ENCODE measurements at places on chromosomes 3 and 15.
A peak's percentile ranks its signal among the peaks of the same experiment; 100 is the strongest.

DNA sequence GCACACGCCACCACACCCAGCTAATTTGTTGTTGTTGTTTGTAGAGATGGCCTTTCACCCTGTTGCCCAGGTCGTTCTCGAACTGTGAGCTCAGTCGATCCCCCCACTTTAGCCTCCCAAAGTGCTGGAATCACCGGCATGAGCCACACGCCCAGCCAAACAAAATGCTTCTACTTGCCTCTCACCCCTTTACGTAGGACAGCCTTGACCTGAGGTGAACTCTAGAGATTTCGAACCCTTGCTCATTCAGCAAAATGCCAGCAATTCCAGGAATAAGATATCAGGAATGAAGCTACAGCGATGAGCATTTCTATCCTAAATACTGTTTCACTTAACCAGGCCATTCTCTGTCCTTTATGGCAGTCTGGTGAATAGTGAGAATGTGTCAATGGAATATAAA lies 135.0 kb downstream of the LRRK1 start:
- DNase-seq, result no peak

DNA sequence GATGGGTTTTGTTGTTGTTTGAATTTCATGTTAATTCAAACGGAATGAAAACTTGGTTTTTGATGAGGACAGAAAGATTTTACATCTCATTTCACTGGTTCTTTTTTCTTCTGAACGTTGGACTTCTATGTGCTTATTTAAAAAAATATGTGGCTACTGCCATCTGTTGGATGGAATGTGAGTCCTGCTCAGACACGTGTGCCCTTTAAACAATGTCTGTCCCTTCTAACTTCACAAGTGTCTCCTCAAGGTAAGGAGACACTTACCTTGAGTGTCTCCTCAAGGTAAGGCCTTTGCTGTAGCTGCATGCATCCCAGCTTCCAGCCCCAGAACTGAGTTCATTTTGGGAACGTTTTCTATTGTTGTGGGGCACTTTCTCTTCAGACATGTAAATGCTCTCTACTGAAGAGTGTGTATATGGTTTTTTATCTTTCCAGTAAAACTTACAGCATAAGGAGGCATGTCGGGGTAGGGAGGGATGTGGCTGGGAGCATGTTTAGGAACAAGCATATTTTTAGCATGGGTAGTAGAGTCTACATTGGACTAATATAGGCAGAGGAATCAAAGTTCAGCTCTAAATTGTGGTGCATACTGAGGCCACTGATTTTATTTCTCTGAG lies 63.1 kb upstream of the UBE3A start:
- peak; percentile 34 for DNase-seq

DNA sequence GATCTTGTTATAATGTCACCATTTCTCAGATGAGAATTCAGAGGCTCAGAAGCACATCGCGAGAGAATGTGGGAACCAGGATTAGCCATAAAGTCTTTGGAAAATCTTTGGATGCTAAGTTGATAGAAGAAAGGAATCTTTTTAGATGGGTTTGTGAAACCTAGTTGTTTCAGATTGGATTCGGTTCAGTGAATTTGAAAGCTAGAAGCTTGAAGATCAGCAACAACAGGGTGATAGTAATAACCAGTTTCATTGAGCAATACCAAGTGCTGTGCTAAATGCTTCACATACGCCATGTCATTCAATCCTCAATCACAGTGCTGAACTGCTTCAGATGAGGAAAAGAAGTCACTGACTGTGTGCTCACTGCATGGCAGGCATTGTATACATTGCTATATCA lies 47.4 kb upstream of the MITF start:
- DNase-seq, result no peak

- no peak for DNase-seq
Observed at GRCh38 chr3:38268087-38268486, 2.5 kb downstream of the SLC22A13 start.

GRCh38 chr3:116413319-116413718 lies 32.0 kb downstream of the LSAMP start:
- DNase-seq, result no peak

GRCh38 chr3:172384836-172385235 lies 63.4 kb downstream of the GHSR start:
- no peak for DNase-seq

DNA sequence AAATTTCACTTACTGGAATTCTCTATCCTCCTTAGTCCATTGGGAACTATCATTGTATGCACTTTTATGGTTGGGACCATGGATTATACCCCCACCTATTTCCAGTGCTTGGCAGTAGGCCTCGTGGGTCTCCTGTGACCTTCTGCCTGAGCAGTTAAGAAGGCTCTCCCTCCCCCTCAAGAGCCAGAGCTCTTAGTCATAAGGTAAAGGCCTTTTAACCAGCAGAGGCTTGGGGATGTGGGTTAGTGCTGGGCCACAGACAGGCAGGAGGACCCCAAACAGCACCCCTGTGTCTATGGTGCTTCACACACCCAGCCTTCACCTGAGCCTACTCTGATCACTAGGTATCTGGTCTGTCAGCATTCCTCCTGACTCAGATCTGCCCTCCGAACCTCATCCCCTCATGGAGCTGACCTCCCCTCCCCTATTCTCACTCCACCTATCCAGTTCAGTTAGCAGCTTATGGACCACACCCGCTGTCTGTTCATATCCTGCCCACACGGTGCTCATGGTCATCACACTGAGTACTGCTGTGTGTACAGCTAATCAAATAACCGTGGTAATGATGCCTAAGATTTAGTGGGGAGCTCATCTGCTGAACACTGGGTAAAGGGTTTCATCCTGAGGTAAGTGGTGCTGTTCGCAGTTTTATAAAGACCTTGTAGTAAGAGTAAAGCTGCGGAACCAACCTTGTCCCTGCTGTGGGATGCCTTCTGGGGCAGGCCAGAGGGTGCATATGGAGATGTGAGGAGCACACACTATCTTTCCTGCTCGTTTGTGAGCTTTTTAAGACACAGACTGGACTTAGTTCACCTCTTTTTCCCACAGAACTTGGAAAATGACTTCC lies 40.9 kb downstream of the KLHL18 start:
- DNase-seq, result peak; percentile 21

GRCh38 chr15:48433226-48433886 lies 102.1 kb downstream of the DUT start:
- no peak for DNase-seq

DNA sequence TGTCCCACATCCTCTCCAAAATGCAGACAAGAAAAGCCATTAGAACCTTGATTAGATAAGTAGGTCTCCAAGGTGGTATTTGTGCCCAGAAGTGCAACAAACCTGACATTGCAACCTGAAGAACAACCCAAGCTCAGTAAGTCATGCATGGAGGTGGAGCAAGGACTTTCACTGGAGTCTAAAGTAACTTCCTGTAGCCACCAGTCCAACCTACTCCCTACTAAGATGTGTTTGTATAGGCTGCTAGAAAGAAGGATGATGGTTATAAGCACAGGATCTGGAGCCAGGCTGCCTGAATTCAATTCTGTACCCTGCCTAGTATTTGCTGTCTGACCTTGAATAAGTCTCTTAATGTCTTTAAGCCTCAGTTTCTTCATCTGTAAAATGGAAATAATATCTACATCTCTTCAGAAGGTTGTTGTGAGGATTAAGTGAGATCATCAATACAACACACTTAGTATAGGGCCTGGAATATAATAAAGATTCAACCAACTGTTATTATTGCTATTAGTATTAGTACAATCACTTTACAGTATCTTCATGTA lies 32.3 kb downstream of the HDC start:
- DNase-seq, result no peak

DNA sequence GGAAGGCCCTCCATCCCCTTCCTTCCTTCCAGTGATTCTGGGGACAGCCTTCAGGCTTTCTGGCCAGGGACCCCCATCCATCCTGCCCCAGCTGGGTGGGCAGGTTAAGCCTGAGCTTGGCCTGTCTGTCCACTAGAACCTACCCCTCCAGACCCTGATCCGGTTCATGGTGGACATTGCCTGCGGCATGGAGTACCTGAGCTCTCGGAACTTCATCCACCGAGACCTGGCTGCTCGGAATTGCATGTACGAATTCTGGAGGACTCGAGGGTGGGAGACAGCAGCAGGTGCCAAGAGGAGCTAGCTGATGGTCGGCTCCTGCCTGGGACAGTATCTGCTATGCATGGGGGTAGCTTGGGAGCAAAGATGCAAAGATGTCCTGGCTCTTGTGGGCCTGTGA lies 13.9 kb downstream of the TYRO3 start:
- DNase-seq, result no peak

GRCh38 chr3:120404876-120405275 lies 45.9 kb downstream of the FSTL1 start:
- no peak for DNase-seq

DNA sequence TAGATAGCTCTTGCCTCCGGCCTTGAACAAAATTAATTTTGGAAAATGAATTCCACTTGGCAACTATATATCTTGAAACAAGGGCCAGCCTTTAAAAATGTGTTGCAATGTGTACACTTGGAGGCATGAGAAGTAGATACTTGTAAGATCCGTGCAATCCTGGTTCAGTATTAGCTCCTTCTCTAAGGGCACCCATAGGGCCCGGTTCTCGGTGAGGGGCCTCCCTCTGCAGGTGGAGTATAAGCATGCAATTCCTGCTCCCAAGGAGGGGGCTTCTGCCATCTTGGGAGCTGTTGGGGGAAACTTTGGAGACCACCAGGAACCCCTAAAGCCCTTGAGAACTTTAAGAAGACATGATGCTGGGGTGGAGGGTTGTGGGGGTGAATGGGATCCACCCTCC lies 388.7 kb upstream of the RGMA start:
- DNase-seq, result no peak

DNA sequence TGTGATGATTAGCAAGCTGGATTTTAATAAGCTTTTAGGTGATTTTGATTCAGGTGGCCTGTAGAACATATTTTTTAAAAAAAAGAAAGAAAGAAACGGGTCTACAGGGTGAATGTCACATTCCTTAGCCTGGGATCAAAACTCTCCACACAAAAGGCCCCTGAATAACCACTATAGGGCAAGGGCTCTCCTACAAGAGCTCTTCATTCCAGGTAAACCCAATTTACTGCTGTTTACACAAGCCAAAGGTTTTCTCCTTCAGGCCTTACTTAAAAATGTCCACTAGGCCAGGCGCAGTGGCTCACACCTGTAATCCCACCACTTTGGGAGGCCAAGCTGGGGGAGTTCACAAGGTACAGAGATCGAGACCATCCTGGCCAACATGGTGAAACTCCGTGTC lies 8.3 kb downstream of the MSL2 start:
- no peak for DNase-seq

GRCh38 chr3:116150655-116151167 lies 294.6 kb downstream of the LSAMP start:
- no peak for DNase-seq

DNA sequence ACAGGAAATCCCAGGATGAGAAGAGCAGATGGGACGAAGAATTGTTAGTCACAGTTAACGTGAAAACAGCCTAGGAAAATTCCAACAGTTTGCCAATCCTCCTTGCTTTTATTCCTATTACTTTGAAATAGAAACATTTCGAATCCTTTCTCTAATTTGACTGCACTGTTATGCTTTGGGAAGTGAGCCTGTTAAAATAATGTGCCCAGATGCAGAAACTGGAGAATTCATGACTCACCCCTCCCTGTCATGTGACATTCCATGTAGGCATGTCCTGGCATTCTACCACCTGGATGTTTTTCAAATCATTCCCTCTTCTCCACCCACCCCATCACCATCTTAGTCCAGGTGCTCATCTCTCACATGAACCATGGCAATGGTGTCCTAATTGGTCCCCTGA lies 107.3 kb downstream of the MINAR1 start:
- DNase-seq, result peak; percentile 2

- peak; percentile 19 for DNase-seq
Observed at GRCh38 chr3:138043266-138044029, 33.5 kb downstream of the CLDN18 start.

GRCh38 chr3:15405448-15406050 lies 21.8 kb downstream of the METTL6 start:
- peak; percentile 54 for DNase-seq

DNA sequence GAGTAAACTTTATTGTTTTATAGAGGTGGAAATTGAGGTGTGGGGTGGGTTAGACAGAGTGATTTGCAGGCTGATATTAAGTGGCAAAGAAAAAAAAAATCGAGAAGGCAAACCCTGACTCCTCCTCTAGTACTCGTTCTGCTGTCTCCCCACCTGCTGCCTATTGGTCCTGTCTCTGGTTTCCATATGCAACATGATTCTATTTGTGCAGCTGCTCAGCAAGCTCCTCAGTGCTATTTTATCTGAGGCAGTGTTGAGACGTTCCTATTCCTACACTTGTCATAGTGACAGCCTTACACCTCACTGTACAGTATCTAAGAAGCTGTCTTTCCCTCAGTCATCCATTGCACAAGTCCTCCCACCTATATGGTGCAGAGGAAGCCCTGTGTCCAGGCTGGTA lies 45.1 kb downstream of the RSL24D1 start:
- no peak for DNase-seq

- DNase-seq, result no peak
Observed at GRCh38 chr15:67006083-67007065, 59.0 kb upstream of the SMAD3 start.

DNA sequence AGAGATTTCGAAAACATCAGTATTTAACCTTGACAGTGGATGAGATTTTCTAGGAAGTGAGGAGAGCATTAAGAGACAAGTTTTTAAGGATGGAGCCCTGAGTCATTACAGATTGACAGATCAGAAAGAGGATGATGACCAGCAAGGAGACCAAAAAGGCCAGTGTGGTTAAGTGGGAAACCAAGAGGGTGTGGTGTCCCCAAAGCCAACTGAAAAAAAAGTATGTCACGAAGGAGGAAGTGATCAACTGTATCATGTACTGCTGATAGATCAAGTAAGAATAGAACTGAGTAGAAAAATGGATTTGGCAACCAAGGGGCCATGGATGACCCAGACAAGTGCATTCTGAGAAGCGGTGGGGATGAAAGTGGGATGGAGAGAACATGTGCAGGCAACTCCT lies 491.8 kb downstream of the FHIT start:
- DNase-seq, result no peak

- DNase-seq, result no peak
Observed at GRCh38 chr3:128262457-128262856, 109.2 kb downstream of the EEFSEC start.

DNA sequence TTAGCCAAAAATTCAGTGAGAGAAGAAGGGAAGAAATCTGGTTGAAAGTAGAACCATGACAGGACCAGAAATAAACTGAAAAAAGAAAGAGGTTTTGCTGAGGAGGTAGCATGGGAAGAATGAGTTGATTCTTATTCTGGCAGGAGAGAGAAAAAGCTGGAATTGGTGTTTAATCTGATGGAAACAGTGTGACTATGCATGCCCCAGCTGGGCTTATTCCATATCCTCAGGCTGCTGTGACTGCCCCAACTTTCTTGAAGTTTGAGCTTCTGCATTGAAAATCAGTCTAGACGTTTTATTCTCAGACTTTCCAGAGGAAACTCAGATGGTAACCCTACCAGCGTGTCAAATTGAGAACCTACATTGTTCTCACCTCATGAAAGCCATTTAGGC lies 352.5 kb upstream of the DCBLD2 start:
- DNase-seq, result no peak

GRCh38 chr15:77069521-77070121 lies 1.3 kb downstream of the TSPAN3 start:
- DNase-seq, result no peak
